ENCODE measurements at places on chromosomes 7 and 10.

- DNase-seq: no peak
Measured at GRCh38 chr7:154553711-154554265, 449.1 kb downstream of the PAXIP1 start.

GRCh38 chr7:32502728-32503127, 7.4 kb downstream of the AVL9 start:
- no peak for DNase-seq

DNA sequence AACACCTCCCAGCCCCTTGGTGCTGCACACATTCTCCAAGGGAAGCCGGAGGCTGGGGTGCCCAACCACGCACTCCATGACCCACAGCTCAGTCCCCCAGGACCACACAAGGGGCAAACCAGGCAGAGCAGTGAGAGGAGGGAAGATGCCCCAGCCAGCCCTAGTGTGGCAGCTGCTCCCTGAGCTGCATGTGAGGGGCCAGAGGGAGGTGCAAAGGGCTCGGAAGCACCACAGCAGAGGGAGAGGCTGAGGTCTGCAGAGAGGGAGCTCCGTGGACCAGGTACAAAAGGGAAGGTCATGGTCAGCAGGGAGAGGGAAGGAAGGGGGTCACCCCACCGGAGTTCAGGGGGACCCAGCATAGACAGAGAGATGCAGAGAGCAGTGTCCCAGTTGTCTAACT, 1.5 kb upstream of the CALML5 start:
- DNase-seq: no peak

DNA sequence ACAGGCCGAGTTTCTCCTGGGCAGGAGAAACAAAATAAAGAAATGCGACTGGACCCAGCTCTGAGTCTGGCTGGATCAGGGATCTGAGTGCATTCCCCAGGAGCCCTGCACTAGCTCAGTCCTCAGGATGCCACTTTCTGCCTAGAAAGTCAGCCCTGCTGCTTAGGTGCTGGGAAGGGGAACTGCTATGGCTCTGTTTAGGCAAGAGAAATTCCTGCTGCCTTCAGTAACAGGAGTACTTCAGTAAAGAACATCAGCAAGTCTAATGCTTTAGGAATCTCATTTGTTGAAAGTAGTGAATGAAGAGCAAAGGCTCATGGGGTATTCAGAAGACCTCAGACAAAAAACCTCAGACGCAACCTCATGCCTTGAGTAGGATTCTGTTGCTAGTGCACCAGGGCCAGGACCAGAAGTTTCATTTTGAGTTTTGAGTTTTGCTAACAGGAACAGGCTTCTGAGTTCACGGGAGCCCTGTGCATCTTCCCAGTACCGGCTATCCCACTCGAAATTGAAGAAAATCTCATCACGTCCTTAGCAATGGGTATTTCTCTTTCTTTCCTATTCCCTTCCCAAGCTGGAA, 170.8 kb upstream of the CDCA7L start:
- no peak for DNase-seq

- no peak for DNase-seq
Measured at GRCh38 chr10:123579675-123580074, 86.5 kb upstream of the GPR26 start.

DNA sequence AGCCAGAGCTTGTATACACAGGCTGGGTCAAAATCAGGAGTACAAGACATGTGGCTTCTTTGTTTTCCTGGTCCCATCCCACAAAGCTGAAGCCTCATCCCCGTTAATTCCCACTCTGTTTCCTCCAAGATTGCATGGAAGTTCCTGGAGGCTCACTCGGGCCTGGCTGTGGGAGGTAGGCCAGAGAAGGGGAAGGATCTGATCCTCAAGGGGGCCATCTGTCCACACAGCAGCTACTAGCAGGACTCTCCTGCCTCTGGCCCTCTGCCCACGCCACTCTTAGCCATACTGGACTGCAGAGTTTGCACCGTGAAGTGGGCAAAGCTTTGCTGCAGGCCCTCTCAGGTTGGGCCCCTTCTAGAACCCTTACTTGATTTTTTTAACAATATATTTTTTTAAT, 160.6 kb downstream of the FGFR2 start:
- DNase-seq: no peak

DNA sequence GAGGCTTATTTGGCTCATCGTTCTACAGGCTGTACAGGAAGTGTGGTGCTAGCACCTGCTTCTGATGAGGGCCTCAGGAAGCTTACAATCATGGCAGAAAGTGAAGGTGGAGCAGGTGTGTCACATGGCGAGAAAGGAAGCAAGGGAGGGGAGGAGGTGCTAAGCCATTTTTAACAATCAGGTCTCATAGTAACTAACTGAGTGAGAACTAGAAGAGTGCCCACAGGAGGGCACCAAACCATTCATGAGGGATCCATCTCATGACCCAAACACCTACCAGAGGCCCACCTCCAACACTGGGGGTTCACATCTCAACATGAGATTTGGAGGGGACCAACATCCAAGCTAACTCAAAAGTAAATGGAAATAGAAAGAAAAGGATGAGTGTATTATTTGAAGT, 78.1 kb downstream of the CXCL12 start:
- DNase-seq: no peak

- no peak for DNase-seq
Measured at GRCh38 chr7:125136755-125137532, 207.3 kb upstream of the POT1 start.

GRCh38 chr7:113550966-113551365, 367.8 kb downstream of the PPP1R3A start:
- no peak for DNase-seq

DNA sequence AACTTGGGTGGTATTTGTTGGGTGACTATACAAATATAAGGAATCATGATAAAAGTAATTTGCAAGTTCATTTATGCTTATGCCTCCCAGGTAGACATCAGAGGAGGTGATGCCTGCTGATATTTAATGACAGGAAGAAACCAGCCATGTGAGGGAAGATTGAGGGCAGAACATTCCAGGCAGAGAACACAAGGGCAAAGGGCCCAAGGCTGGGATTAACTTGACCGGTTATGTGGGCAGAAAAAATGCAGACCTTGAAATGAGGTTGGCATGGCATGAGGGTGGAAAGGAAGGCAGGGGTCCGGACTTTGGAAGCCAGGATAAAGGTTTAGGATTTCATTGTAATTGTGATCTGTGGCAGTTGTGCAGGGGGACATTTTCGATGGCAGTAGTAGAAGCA, 68.0 kb upstream of the MTPN start:
- no peak for DNase-seq

DNA sequence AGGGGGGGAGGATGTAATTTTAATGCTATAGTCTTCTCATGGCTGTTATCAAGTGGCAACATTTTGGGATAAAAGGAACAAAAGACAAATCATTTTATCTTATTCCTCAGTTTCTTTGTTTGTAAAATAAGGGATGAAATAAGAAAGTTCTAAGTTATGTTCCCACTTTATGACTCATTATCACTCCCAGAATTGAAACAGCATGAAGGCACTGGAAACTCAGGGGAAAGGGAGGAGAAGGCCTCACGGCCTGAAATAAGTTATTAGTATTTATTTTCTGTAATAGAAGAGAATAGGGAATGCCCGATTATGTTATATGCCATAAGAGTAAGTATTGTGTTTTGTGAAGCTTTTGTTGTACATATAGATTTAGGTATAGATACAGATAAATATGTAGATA, 85.0 kb upstream of the NAMPT start:
- DNase-seq: no peak

DNA sequence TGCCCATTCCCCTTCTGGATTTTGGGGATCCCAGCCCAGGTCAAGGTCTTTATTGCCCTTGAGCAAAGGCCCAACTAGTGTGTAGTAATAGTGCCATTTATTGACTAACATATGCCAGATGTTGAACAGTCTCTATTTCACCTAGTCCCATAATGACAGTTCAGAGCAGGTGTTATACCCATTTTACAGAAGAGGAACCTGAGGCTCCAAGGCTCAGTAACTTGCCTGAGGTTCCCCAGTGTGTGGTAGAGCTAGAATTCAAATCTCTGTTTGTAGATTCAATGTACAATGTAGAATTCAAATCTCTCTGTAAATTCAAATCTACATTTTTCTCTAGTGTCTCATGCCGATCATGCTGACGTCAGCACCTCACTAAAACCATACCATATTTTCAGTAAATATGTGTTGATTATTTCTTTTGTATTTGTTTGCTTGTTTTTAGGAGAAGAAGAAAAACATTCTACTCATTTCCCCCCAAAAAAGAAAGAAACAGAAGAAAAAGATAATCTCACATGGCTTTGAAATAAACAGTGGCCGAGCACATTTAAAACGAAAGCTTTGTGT, 329.7 kb downstream of the PRPF18 start:
- DNase-seq: no peak

DNA sequence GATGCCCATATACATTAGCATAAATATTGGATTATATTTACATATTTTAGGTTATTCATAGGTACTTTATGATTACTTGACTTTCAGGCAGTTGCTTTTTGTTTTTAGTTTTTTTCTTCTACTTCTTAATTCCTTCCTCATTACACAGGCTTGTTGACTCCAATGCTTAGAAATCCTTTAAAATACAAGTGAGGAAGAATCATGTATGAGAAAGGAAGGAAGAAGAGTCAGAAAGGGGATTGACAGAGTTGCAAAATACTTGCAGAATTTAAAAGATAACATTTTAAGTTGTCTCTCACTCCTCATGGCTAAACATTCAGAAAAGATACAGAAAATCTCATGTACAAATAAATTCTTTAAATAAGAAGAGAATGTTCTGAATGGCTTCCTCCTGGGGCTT, 61.9 kb downstream of the ATXN7L1 start:
- DNase-seq: no peak

- DNase-seq: no peak
Measured at GRCh38 chr7:21548491-21548890, 5.7 kb downstream of the DNAH11 start.
